ENCODE measurements at places on chromosomes 5 and 9.

DNA sequence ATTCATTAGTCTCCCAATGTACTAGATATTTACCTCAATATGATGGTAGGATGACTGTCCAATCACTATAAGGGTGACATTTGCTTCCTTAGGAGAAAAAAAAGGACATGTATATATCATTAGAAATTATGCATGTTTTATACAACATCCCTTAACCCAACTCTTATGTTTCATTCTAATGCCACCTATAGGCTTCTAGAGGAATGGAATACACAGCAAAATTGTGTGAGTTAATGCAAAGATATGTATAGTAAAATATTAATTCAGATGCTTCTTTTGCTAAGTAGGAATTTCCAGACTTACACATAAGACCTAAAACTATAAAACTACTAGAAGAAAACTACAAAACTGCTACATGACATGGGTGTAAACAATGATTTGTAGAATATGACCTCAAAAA is 3.5 kb downstream of the PRXL2C start:
- no peaks in the 10 kb centered on the region for H3K27me3 ChIP-seq
- peaks cover 2% of the 10 kb centered on the region for H3K4me1 ChIP-seq
- no peaks in the 10 kb centered on the region for H3K36me3 ChIP-seq
- H3K4me3 ChIP-seq: no peak overlapping the region
- no peak for DNase-seq

- no peak overlapping the region for H3K27ac ChIP-seq
- H3K4me3 ChIP-seq: no peak overlapping the region
- no peaks in the 10 kb centered on the region for H3K27me3 ChIP-seq
- no peak for DNase-seq
These were observed 136.9 kb upstream of the EGFLAM start for GRCh38 chr5:38121420-38121819.

- peaks cover 58% of the 10 kb centered on the region for H3K4me1 ChIP-seq
- DNase-seq: no peak
- peak overlapping the region; percentile 89 for H3K27ac ChIP-seq
- no peaks in the 10 kb centered on the region for H3K27me3 ChIP-seq
- H3K4me3 ChIP-seq: peak overlapping the region; percentile 15
- H3K36me3 ChIP-seq: no peaks in the 10 kb centered on the region
These were observed 272.6 kb downstream of the FANCC start for GRCh38 chr9:95044731-95045508.

- no peak for DNase-seq
- H3K4me3 ChIP-seq: no peak overlapping the region
- H3K27me3 ChIP-seq: no peaks in the 10 kb centered on the region
- peaks cover 14% of the 10 kb centered on the region for H3K4me1 ChIP-seq
- no peaks in the 10 kb centered on the region for H3K36me3 ChIP-seq
These were observed 4.1 kb downstream of the HBEGF start for GRCh38 chr5:140342287-140342686.

DNA sequence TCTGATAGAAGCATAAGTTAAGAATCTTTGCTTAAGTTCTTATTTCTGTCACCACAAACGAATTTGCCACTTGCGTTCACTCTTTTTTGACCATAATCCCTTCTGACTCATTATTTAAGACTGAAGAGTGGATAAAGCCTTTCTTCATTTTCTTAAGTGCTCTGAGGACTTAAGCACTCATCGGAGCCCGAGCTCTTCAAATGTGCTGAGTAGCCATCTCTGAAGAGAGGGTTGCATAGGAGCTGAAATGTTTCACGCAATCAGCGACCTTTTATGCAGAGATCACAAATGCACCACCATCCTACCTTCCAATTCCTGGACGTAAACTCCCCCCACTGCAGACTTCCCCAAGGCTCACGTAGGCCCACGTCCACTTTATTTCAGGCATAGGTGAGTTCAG is 699.2 kb downstream of the IRX1 start:
- H3K27ac ChIP-seq: no peak overlapping the region
- H3K4me3 ChIP-seq: no peak overlapping the region
- H3K4me1 ChIP-seq: no peaks in the 10 kb centered on the region
- no peaks in the 10 kb centered on the region for H3K27me3 ChIP-seq
- no peak for DNase-seq

DNA sequence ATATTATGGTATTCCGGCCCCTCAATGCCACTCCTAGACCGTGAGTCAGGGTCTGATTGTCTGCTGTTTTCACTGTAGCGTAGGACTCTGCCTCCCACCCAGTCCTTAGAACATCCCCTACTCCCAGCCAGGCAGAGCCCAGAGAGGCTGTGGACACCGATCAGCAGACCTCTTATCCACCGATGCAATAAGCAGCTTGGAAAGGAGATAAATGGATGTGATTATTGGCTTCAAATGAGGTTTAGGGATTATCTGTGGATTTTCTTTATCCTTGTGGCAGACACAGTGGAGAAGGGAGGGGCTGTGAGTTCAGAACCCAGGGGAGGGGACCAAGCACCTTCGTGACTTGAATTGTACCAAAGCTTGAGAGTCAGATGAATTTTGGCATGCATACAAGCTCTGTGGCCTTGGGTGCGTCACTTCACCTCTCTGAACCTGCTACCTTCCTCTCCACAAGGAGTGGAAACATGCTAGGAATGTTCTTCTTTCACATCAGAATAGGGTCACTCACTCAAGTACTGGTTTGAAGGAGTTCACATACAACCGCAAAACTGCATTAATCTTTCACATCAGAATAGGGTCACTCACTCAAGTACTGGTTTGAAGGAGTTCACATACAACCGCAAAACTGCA is 83.1 kb upstream of the CPLX2 start:
- no peak for DNase-seq
- H3K4me3 ChIP-seq: no peak overlapping the region
- H3K27ac ChIP-seq: no peak overlapping the region
- H3K27me3 ChIP-seq: peaks cover 11% of the 10 kb centered on the region
- H3K36me3 ChIP-seq: no peaks in the 10 kb centered on the region

DNA sequence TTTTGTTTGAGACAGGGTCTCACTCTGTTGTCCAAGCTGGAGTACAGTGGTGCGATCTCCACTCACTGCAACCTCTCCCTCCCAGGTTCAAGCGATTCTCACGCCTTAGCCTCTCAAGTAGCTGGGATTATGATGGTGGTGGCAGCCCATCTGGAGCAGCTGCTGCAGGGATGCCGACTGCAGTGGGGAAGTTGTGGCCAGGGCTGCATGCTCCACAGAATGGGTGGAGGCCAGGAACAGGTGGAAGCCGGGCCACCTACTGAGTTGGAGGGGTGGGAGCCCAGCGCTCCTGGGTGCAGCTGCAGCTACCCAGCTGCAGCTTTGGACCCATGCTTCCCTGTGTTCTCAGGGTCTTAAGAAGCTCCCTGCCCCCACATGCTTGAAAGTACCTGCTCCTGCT is 99.7 kb downstream of the SCAI start:
- no peaks in the 10 kb centered on the region for H3K27me3 ChIP-seq
- no peaks in the 10 kb centered on the region for H3K36me3 ChIP-seq
- DNase-seq: no peak
- no peak overlapping the region for H3K27ac ChIP-seq
- no peak overlapping the region for H3K4me3 ChIP-seq

- H3K27ac ChIP-seq: no peak overlapping the region
- H3K27me3 ChIP-seq: no peaks in the 10 kb centered on the region
- DNase-seq: no peak
- H3K4me1 ChIP-seq: no peaks in the 10 kb centered on the region
These were observed 76.1 kb upstream of the CXCL14 start for GRCh38 chr5:135654761-135655467.

DNA sequence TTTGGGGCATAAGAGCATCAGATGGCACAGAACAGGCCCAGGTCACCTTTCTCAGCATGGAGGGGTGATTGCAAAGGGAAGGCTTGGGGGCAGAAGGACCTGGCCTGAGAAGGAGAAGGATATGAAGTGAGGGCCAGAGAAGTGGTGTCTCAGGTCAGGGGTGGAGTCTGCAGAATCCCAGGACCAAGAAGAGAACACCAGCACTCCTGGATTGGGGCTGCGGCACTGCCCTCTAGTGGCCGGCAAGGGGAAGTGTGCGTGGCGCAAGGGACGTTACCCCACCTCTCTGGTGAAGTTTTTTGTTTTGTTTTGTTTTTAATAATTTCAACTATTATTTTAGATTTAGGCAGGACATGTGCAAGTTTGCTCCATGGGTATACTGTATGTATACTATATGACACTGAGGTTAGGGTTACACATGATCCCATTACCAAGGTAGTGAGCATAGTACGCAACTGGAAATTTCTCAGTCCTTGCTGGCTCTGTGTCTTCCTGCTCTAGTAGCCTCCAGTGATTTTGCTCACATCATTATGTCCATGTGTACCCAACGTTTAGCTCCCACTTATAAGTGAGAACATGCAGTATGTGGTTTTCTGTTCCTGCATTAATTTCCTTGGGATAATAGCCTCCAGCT is 1548.6 kb downstream of the EFNA5 start:
- DNase-seq: peak; percentile 25
- no peaks in the 10 kb centered on the region for H3K36me3 ChIP-seq
- no peaks in the 10 kb centered on the region for H3K4me1 ChIP-seq
- H3K27me3 ChIP-seq: no peaks in the 10 kb centered on the region

DNA sequence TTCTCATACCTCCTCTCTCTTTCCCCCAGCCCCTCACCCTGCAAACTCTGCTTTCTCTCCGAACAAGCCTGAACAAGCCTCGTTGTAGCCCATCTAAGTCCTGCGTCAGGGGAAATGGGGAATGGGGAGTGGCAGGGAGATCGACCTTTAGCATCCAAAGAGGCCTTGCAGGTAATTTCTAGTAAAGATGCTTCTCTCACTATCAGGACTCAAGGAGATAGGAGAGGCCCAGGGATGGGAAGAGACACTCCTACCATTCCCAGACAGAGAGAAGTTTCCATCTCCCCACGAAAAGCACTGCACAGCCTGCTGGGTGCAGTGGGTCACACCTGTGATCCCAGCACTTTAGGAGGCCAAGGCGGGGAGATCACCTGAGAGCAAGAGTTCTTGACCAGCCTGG is 44.4 kb upstream of the CTNNA1 start:
- no peaks in the 10 kb centered on the region for H3K36me3 ChIP-seq
- DNase-seq: no peak
- H3K4me3 ChIP-seq: no peak overlapping the region
- H3K27me3 ChIP-seq: no peaks in the 10 kb centered on the region
- no peaks in the 10 kb centered on the region for H3K4me1 ChIP-seq
- H3K27ac ChIP-seq: no peak overlapping the region

DNA sequence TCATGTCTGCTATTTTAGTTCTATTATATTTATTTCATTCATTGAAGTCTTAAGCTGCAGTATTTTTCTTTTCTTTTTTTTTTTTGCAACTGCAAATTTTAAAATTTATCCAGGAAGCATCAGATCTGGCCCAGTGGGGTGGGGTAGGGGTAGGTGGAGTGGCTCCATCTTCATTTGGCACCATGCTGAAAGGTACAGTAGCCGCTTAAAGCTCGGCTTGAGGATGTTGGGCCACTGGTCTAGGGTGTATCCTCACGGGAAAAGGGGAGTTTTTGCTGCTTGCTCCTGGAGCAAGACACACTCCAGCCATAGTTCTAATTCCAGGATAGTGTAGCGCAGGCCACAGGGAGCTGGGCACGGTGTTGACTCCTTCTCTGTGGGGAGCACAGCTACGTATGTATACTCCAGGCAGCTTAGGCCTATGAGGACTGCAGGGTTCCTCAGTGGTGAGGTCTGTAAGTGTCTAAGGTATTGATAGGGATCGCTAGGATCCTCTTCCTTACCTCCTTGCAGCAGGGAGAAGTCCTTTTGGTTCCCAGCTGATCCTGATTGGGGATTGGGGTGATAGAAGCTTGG is 22.7 kb downstream of the RCL1 start:
- no peaks in the 10 kb centered on the region for H3K4me1 ChIP-seq
- H3K27me3 ChIP-seq: no peaks in the 10 kb centered on the region
- H3K27ac ChIP-seq: no peak overlapping the region
- no peak for DNase-seq

GRCh38 chr9:129921905-129922304 is 86.6 kb downstream of the USP20 start:
- DNase-seq: no peak
- no peaks in the 10 kb centered on the region for H3K4me1 ChIP-seq
- H3K36me3 ChIP-seq: peaks cover 2% of the 10 kb centered on the region

GRCh38 chr9:22913518-22913917 is 466.9 kb downstream of the DMRTA1 start:
- H3K36me3 ChIP-seq: no peaks in the 10 kb centered on the region
- no peak overlapping the region for H3K4me3 ChIP-seq

DNA sequence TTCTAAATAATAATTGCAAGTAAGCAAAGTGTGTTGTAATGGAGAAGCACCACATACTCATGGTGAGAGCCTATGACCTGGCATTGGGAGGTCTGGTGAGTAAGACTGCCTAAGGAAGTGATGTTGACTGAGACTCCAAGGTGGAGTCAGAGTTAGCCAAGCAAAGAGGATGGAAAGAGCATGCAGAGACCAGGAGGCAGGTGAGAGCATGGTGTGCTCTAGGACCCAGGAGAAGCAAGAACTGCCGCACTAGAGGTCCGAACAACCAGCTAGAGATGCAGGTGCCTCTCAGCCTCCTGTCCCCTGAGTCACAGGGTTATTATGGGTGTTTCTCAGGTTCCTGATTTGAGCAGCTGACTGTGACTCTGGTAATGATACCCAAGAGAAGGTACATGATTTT is 27.3 kb downstream of the ANP32B start:
- no peak for DNase-seq
- no peak overlapping the region for H3K27ac ChIP-seq
- H3K27me3 ChIP-seq: no peaks in the 10 kb centered on the region
- peaks cover 40% of the 10 kb centered on the region for H3K36me3 ChIP-seq

DNA sequence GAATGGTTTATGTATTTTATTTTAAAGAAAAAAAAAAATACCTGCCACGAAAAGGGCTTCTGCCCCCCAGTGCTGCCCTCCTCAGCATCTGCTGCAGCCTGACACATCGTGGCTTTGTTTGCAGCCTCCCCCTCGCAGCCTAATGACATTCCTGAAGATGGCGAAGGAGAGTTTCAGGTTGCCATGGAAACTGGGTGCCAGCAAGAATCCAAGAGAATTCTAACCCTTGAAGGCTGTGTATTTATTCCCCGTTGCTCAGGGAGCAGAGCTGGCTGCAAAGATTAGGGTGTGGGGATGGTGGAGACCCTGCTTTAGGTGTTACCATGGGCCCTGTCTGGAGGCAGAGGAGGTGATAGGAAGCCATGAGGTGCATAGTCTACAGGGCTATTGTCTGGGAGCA is 126.6 kb downstream of the NSG2 start:
- no peak overlapping the region for H3K27ac ChIP-seq
- H3K36me3 ChIP-seq: no peaks in the 10 kb centered on the region
- DNase-seq: no peak
- H3K4me3 ChIP-seq: no peak overlapping the region
- no peaks in the 10 kb centered on the region for H3K4me1 ChIP-seq
- H3K27me3 ChIP-seq: no peaks in the 10 kb centered on the region

- no peaks in the 10 kb centered on the region for H3K36me3 ChIP-seq
- no peaks in the 10 kb centered on the region for H3K27me3 ChIP-seq
- H3K4me1 ChIP-seq: peaks cover 59% of the 10 kb centered on the region
- H3K27ac ChIP-seq: peak overlapping the region; percentile 83
- DNase-seq: no peak
These were observed 41.7 kb downstream of the ITGA2 start for GRCh38 chr5:53030893-53031292.

DNA sequence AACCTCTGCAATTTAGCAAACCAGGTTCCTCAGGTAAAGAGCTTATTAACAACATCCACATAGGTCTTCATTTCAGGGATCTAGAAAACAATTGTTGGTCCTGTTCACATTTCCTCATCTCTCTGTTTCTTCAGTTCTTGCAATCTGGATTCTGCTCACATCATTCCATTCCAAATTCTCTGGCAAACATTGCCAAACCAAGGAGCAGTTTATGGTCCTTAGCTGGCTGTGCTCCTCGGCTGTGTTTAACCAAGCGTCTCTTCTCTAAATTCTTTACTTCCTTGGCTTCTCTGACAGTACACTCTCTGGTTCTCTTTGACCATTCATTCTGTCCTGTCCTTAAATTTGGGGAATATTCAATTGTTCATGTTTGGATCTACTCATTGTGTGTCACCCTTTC is 65.8 kb upstream of the RANBP3L start:
- DNase-seq: no peak
- no peaks in the 10 kb centered on the region for H3K36me3 ChIP-seq
- H3K4me1 ChIP-seq: no peaks in the 10 kb centered on the region
- no peak overlapping the region for H3K4me3 ChIP-seq
- no peak overlapping the region for H3K27ac ChIP-seq
- no peaks in the 10 kb centered on the region for H3K27me3 ChIP-seq

Data from Panc1 (cell line).